ENCODE measurements at places on chromosomes 5 and 9.

GRCh38 chr5:66410122-66410521 is 186.1 kb upstream of the MAST4 start:
- DNase-seq: no peak

DNA sequence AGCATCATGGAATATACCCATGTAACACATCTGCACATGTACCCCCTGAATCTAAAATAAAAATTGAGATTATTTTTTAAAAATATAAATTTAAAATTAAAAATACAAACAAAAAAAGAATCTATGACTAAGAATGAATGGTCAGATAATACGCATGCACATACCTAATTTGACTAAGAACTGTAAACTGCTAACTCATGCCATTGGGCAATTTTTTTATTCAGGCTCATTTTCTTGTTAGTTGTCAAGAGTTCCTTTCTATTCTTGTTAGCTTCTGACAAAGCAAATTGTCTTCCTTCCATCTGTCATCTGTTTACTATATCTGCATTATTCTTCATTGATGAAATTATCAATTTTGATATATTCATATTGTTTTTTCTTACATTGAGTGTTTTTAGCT is 69.5 kb upstream of the HAND1 start:
- DNase-seq: no peak

GRCh38 chr9:112332674-112332976 is 794 bp downstream of the PTBP3 start:
- DNase-seq: no peak

DNA sequence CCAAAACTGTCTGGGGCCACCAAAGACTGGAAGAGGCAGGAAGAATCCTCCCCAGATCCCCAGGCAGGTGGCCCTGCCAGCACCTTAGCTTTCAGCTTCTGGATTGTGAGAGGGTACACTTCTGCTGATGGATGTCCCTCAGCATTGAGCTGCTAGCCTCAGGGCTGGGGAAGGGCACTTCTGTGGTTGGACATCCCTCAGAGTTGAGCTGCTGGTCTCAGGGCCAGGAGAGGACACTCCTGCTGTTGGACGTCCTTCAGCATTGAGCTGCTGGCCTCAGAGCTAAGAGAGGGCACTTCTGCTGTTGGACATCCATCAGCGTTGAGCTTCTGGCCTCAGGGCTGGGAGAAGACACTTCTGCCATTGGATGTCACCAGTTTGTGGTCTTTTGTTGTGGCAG is 83.8 kb upstream of the FCN1 start:
- DNase-seq: no peak

- no peak for DNase-seq
Measured at GRCh38 chr9:71987471-71988371, 72.7 kb downstream of the C9orf57 start.

GRCh38 chr9:81119591-81119990 is 569.8 kb downstream of the TLE1 start:
- no peak for DNase-seq

GRCh38 chr5:157063776-157064430 is 5.0 kb upstream of the HAVCR1 start:
- DNase-seq: no peak

DNA sequence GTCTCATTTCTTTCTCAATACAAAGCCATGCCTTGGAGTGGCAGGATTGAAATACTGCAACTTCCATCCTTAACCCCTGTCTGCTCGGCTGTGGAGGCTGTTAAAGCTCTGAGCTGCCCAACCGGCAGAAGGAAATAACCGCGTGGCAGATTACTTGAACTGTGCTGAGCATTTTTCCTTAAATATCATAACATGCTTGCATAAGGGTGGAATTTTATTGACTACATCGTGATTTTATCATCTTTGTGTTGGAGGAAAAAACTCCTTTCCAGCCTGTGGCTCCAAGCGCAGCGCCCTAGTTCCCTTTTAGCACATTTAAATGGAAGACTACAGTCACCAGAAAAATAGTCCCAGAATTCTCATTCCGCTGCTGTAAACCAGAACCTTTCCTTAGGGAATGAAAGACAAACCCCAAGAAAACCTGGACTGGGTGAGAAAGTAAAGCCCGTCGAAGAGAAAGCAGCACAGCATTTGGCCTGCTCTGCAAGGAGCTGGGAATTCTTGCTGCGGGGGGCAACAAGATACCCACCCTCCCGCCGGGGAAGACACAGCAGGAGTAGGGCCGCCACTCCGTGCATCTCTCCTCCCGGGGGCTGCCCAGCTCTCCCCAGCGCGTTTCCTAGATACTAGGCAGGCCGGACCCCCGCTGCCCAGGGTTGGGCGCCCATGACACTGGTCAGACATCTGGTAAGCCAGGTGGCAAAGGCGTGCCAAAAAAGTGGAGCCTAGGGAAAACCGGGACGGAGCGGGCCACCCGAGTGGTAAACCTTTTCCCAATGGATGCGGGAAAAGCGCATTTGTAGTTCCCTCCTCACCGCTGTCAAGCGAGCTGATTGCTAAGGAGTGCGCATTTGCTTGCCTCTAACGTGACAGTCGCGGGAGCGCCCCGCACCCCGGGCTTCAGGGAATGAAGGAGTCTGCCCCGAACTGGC is 1.3 kb downstream of the SHC3 start:
- no peak for DNase-seq

- DNase-seq: no peak
Measured at GRCh38 chr9:91995000-91995655, 45.1 kb upstream of the ROR2 start.

- no peak for DNase-seq
Measured at GRCh38 chr5:65329266-65329665, 152.5 kb downstream of the ADAMTS6 start.

GRCh38 chr5:10162468-10162867 is 87.2 kb downstream of the ATPSCKMT start:
- no peak for DNase-seq

- DNase-seq: no peak
Measured at GRCh38 chr9:121963528-121963995, 129.5 kb downstream of the TTLL11 start.

- DNase-seq: no peak
Measured at GRCh38 chr5:33501899-33502298, 61.1 kb downstream of the TARS1 start.

DNA sequence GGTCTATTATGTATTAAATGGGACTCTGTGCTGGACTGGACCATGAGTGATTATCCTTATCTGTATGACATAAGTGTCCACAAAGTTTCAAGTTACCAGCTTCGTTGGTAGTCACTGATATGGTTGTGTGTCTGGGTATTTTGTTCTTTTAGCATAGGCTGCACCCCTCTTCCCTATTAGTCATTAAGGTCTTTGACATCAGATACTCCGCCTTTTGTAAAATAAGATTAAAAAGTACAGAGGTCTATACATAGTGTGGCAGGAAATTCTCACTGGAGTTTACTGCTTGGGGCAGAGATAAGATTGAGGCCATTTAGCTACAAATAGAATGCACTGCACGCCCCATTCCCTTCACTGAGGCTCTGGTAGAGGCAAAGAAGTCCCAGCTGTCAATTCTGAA is 99.4 kb downstream of the TMEM215 start:
- DNase-seq: no peak

GRCh38 chr5:84682531-84682930 is 297.9 kb upstream of the EDIL3 start:
- DNase-seq: no peak

DNA sequence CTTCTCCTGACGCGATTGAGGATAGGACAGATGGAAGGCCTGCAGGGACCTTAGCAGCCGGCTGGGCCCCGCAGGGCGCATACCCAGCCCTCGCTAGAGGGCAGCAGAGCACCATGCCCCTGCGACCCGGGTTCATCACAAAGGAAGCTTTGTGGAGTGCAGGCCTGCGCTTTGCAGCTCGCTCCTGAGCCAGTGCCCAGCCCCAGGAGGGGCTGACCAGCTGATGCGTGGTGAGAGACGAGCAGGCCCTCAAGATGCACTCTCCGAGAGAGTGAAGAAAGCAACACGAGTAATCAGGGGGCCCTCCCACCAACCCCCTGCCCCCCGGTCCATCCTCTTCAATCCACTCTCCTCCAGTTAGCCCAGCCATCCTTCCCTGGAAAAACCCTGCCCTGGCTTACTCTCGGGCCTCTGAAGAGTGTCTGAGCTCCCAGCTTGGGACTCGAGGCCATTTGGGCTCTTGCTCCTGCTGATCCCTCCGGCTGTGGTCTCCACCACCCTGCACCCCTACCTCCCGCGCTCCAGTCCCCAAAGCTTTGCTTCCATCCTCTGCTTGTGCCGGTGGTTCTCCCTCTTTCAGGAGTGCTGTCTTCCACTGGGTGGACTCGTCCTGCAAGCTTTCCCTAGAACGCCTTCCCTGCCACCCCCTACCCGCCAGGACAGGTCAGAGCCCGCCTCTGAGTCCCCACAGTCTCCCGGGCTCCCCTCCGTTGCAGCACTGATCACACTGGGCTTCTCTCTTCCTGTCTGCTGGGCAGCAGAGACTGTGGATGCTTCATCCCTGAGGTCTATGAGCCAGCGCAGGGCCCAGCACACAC is 9.1 kb upstream of the KIF12 start:
- DNase-seq: no peak

DNA sequence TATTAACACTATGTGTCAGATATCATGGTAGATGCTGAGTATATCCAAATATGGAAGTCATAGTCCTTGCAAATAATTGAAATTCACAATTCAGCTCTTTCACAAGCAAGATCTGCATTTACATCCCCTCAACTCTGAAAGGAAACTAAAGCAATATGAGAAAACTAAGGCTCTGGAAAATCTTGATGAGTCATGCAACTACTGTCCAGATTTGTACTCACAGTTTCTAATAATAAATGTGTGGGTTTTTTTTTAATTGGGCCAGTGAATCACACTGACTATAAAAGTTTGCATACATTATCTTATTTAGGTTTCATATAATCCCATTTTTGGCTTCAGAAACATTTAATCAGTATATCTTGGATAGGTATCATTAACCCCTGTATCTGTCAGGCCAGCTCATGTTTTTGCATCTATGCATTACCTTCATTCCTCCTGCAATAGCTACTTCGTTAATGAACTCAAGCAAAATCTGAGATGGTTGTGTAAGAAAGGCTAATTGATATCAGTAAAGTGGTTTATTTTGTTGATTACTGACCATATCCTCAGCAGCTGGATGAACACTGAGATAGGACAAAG is 58.7 kb upstream of the PRR16 start:
- no peak for DNase-seq

DNA sequence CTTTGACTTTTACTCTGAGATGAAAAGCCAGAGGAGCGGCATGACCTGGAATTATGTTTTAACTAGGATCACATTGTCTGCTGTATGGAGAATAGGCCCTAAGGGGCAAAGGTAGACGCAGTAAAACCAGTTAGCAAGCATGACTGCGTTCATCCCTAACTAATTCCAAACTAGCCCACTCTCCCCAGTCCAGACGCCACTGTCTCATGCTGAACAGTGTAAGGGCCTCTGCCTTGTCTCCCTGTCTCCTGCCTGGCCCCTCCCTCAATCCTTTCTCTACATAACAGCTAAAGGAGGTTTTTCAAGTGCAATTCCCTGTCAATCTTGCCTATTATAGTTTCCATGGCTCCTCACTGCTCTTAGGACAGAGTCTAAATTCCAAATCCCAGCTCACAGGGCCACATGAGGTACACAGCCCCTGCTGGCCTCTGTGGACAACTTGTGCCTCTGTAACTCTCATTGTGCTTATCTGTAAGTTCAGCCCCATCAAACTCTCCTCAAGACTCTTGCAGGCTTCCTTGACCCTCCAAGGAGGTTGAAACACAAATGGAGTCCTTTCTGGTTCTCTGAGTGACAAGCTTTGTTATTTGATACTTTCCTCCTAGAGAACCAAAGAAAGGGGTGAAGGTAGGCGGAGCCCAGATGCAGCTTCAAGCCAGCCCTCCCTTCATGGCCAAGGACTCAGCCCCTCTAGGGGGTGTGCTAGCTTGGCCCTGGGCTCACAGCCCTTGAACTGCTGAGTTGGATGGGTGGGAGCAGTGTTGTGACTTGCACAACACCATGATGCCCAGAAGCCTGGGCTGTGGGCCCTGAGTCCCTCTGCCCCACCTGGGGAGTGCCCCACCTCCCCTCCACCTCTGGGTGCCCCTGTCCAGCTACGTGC is 16.0 kb upstream of the SLC22A4 start:
- DNase-seq: no peak

- DNase-seq: peak; percentile 11
Measured at GRCh38 chr9:99057665-99058625, 47.0 kb upstream of the TGFBR1 start.

GRCh38 chr9:127159325-127159801 is 36.9 kb upstream of the ANGPTL2 start:
- DNase-seq: no peak

DNA sequence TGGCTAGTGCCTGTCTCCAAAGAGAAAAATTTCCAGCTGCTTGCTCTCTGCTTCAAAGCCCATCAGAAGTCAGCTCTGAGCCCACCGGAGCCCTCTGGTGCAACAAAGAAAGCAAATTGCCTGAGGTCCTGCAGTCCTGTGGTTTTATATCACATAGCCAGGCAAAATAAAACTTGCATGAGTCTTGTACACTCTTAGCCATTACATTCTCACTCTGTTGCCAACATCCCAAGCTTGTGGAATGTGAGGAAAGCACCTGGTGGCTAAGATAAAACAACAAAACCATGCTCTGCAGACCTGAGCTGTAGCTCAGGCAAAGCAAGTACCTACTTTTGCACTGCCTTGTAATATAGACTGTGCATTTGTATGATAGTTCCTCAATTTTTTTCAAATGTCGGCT is 133.7 kb downstream of the GPBP1 start:
- no peak for DNase-seq

GRCh38 chr5:123474228-123474627 is 37.7 kb upstream of the CSNK1G3 start:
- no peak for DNase-seq

DNA sequence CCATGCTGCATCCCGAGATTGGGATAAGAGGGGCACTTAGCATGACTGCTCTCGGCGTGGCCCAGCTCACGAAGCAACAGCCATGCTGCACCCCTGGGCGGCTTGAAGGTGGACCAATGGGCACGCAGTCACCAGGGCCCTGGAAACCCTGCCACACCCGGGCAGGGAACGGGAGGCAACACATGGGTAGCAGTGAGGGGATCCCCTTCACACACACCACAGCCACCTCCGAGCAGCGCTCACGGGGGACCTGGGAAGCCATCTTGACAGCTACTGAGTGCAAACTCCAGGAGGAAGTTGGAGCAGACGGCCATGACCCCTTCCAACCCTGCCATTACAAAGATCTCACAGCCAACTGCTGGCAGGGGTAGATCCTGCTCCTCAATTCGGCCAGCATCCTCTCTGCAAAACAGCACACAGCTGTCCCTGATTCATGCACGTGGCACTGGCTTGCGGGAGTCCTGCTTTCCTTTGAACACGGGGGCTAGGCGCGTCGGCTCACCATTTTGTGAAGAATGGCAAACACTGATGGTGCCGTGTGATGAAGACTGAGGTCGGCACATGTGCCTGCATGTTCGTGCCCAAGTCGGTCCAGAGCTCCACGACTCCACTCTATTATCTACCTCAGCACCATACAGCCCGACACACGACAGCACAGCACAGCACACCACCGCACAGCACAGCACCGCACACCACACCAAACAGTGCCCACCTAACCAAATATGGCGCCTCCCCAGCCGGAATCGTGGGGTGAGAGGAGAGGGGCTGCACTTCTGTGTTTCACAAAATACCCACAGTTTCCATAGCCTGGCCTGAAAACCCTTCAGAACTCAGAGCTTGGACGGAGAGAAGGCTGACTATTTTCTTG is 5.0 kb downstream of the UBAC1 start:
- no peak for DNase-seq
